Transverse colon (tissue), 4 donors: ENCODE measurements at places on chromosomes 5 and 9.

- no peak for DNase-seq
Observed at GRCh38 chr5:132815454-132815853, 2.4 kb downstream of the SOWAHA start.

GRCh38 chr5:134091626-134092121, 22.8 kb upstream of the TCF7 start:
- DNase-seq: no peak

DNA sequence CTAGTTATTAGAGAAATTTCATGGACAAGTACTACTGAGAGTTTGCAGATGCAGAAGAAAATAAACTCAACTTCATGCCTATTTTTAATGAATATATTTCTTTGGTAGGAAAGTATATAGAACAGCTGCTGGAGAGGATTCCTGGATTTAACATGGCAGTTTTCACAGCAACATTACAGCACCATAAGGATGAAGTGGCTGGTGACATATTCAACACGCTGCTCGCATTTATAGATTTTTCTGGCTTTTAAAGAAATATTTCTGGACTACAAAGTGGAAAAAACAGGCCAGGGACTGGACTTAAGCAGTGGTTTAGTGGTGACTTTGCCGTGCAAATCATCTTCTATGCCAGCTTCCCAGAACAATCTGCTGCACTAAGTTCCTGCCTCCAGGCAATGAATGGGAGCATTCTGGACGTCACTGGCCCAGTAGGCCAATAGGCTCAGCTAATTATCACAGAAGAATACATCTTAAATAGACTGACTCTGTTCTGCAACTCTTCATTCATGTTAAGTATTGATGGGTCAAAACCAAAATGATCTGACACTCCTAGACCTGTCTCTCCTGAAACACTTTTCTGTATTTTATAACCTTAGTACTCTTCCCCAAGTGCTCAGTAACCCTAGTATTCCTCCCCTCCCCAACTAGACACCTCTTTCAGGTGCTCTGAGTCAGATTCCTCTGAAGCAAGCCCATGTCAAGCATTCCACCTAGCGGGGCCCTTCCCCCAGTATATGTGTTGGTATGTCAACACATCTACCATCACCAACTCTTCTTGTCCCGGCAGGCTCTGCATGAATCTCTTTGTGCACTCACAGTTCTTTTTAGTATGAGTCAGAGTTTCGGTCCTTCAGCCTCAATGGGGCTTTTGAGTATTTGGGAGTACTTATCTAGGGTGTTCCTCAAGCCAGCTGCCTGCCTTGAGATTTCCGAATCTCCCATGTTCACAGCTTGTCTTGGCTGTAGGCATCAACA, 625.5 kb downstream of the CHSY3 start:
- DNase-seq: no peak

DNA sequence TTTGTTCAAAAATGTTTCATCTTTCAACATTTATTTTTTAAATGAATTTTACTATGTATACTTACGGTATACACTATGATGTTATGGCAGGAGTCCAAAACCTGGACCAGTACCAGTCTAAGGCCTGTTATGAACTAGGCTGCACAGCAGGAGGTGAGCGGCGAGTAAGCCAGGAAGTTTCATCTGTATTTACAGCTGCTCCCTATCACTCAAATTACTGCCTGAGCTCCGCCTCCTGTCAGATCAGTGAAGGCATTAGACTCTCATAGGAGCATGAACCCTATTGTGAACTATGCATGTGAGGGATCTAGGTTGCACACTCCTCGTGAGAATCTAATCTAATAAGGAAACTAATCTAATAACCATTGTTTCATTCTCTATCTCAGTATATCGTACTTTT, 715.5 kb upstream of the PTPRD start:
- DNase-seq: no peak
